ENCODE measurements at places on chromosomes 2 and 18.

GRCh38 chr2:111712940-111713515 lies 171.0 kb downstream of the ANAPC1 start:
- no peak for DNase-seq

DNA sequence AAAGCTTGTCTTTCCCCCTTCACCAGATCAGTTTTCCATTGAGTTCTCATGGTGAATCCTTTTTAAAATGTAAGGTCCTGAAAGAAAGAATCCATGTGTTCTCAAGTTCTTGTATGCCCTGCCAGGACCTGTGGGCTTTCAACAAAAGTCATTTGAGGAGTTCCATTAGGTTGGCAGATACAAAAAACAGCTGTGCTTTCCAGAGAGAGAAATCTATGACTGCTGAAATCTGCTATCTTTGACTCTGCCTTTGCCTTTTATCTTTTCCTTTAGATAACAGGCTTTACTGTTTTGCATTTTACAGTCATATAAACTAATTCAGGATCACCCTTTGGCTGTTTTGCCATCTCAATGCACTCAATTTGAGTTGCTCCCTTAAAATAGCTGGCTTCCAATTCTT lies 59.7 kb downstream of the CXCR4 start:
- DNase-seq = no peak

GRCh38 chr2:237732070-237732469 lies 66.5 kb upstream of the RBM44 start:
- DNase-seq = no peak

- no peak for DNase-seq
Measured at GRCh38 chr2:224908818-224909217, 133.4 kb downstream of the DOCK10 start.

- no peak for DNase-seq
Measured at GRCh38 chr18:74450626-74451025, 6.5 kb downstream of the DIPK1C start.

DNA sequence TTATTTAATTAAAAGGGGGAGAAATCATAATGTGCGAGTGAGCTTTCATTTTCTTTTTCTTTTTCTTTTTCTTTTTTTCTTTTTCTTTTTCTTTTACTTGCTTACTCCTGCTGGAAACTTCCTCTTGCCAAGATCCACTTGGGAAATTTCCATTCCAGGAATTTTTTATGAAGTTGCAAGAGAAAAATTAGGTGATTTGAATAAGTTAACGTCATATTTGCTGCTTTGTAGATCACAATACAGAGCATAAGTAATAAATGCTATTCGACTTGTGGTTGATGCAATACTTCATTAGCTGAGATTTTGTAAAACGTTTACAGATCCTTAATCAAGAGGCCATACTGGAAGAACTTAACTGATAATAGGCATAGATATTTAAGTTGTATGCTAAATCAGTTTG lies 354.7 kb upstream of the SMIM21 start:
- DNase-seq = no peak

GRCh38 chr2:24058564-24059271 lies 9.2 kb downstream of the FKBP1B start:
- no peak for DNase-seq

GRCh38 chr2:175282300-175282699 lies 100.8 kb upstream of the ATP5MC3 start:
- peak; percentile 9 for DNase-seq

GRCh38 chr18:64258111-64258650 lies 109.3 kb upstream of the LINC00305 start:
- no peak for DNase-seq

- DNase-seq = no peak
Measured at GRCh38 chr2:154911729-154912128, 213.2 kb downstream of the KCNJ3 start.

- no peak for DNase-seq
Measured at GRCh38 chr18:69647702-69648101, 247.0 kb downstream of the DOK6 start.

Measured in CD4-positive, alpha-beta T cell treated with Interleukin-15 for 4 hours (primary cell).